Testis (tissue), 5 donors: ENCODE measurements at places on chromosomes 7 and 10. TPM values are rescaled to one million over a fixed set of nuclear protein-coding genes. Genes with fewer than 3 reads are reported as not detected.

RHOBTB1 gene
- polyA plus RNA-seq: 38.1 TPM

AMZ1 gene
- 3.2 TPM for polyA plus RNA-seq

FAM180A gene
- 1.5 TPM for polyA plus RNA-seq

TACR2 gene
- 0.91 TPM for polyA plus RNA-seq

NANOS1 gene
- polyA plus RNA-seq: 3.8 TPM

TNS3 gene
- polyA plus RNA-seq: 28.5 TPM

CYP2C9 gene
- not detected for polyA plus RNA-seq

WDFY4 gene
- polyA plus RNA-seq: 21.5 TPM

PRPF18 gene
- 20.6 TPM for polyA plus RNA-seq

TRUB1 gene
- 33.5 TPM for polyA plus RNA-seq

ARHGEF5 gene
- 5.0 TPM for polyA plus RNA-seq

MRLN gene
- 1.4 TPM for polyA plus RNA-seq

CFAP43 gene
- polyA plus RNA-seq: 60.7 TPM

CD36 gene
- polyA plus RNA-seq: 12.8 TPM

CNPY4 gene
- 22.2 TPM for polyA plus RNA-seq

DNA sequence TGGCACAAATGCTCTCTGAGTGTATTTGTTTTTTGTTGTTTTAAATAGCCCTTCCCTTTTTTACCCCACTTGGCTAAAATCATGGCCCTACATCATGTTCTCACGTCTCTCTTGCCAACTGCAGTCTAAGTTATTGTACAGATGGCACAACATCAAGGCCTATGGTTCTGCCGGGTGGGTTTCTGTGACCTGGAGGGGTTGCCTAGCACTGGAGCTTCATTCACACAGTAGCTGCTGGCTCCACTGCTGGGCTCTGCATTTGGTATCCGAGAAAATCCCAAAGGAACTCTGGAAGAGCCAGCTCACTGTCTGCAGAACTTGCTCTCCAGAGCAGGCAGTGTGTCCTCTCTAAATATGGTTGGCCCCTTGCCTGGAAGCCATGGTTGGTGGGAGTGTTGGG is 120.6 kb downstream of the LRRC4 start:
- H3K27me3 ChIP-seq: no peaks in the 10 kb centered on the region
- H3K36me3 ChIP-seq: no peaks in the 10 kb centered on the region
- no peak overlapping the region for H3K27ac ChIP-seq
- H3K4me3 ChIP-seq: no peak overlapping the region
- no peak for DNase-seq

DNA sequence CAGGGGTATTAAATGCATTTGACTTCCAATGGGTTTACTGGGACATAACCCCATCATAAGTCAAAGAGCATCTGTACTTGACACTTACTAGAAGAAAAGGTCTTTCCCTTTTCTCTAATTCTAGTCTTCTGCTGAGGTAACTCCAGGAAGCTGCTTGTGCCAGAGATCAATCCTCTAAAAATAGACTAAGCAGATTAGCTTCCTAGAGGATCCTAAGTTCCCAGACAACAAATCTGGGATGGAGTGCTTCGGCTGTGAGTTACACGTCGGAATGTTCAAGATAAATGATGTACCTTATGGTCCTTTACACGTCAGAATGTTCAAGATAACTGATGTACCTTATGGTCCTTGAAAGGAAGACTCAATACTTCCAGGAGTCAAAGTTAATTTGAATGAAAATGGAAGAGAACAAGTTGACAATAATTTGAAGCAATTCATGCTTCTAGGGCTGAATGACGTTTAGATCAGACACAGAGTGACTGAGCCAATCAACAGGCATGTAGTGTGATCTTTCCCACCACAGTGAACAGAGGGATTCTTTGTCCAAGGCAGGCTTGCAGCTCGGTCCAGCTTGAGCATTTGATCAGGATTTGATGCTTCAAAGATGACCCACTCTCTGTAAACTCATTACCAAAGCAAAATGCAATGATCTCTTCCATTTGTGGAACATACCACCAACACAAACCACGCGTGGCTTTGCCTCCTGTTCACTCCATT is 63.8 kb downstream of the SLC37A3 start:
- H3K36me3 ChIP-seq: no peaks in the 10 kb centered on the region
- no peak overlapping the region for H3K27ac ChIP-seq
- no peak overlapping the region for H3K4me3 ChIP-seq
- no peak for DNase-seq
- H3K4me1 ChIP-seq: no peaks in the 10 kb centered on the region
- no peaks in the 10 kb centered on the region for H3K27me3 ChIP-seq

GRCh38 chr10:10533437-10533836 is 484.2 kb upstream of the CELF2 start:
- no peaks in the 10 kb centered on the region for H3K4me1 ChIP-seq
- H3K27ac ChIP-seq: no peak overlapping the region
- DNase-seq: no peak
- no peaks in the 10 kb centered on the region for H3K36me3 ChIP-seq

DNA sequence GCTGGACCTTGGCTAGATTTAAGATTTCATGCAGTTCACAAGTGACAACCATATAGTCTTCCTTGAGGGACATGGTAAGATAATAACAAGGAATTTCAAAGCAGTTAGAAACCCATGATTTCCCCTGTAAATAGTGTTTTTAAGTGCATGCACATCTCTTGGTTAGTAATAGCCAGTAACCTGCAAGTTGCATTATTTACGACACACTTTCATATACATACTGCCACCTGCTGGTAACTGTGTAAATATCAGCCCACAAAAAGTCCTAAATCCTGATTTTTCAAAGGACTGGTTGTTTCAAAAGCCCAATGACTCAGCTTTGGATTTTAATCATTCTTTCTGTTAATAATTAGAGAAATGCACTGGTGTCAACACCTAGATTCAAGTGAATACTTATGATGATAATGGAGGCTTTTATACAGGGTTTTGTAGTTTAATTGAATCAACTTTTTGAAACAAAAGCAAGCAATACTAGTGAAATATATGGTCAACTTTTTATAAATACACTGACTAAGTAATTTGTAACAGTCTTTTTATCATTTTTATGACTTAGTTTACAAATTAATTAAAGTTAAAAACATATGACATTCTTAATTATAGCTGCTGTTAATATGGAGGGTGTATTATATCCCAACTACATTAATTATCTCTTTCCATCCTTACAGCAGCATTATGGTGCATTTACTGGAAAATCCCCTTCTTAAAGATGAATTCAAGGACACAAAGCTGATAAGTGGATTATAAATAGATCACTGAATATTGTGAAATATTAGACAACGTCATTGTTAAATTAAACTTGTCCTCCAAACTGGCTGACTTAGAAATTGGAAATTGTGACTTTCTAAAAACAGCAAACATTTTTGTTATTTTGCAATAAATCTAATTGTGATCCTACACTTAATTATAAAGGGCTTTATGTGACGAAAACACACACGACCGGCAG is 367.7 kb upstream of the SEMA3D start:
- peak; percentile 37 for DNase-seq
- H3K27ac ChIP-seq: no peak overlapping the region
- H3K4me3 ChIP-seq: no peak overlapping the region
- H3K4me1 ChIP-seq: no peaks in the 10 kb centered on the region
- H3K27me3 ChIP-seq: no peaks in the 10 kb centered on the region

DNA sequence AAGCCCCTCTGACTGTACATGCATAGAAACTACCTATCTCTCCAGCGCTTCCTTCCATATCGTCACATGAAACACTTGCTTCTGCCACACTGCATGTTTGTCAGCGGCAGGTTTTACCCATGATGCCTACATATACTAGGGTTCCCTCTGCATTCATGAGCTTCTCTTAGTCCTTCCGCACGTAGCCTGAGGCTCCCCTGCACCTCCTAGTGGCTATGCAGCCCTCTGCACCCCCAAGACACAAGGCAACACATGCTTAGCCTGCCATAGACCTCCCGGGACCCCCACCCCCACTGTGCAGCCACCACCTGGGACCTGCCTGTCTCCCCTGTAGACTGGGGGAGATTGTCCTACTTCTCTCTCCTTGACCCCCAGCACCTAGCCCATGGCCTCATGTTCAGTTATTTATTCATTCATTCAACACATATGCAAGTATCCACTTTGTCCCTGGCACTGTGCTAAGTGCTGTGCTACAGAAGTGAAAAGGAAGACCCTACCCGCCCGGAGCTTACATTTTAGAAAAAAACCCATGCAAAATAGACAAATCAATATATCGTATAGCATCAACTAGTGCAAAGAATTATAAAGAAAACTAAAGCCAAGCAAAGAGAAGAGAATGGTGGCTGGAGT is 23.5 kb downstream of the TMEM273 start:
- H3K27me3 ChIP-seq: no peaks in the 10 kb centered on the region
- no peak overlapping the region for H3K27ac ChIP-seq
- H3K4me1 ChIP-seq: no peaks in the 10 kb centered on the region
- no peak overlapping the region for H3K4me3 ChIP-seq
- DNase-seq: peak; percentile 63

- H3K4me1 ChIP-seq: peaks cover 4% of the 10 kb centered on the region
- H3K27ac ChIP-seq: no peak overlapping the region
- no peaks in the 10 kb centered on the region for H3K36me3 ChIP-seq
- H3K27me3 ChIP-seq: no peaks in the 10 kb centered on the region
These were observed 4.6 kb downstream of the POLM start for GRCh38 chr7:44077681-44078091.

- no peaks in the 10 kb centered on the region for H3K36me3 ChIP-seq
- peak overlapping the region; percentile 82 for H3K27ac ChIP-seq
- H3K27me3 ChIP-seq: no peaks in the 10 kb centered on the region
These were observed 559 bp upstream of the STEAP2 start for GRCh38 chr7:90210981-90211380.

- no peak overlapping the region for H3K27ac ChIP-seq
- H3K36me3 ChIP-seq: no peaks in the 10 kb centered on the region
- no peak overlapping the region for H3K4me3 ChIP-seq
- no peaks in the 10 kb centered on the region for H3K27me3 ChIP-seq
- DNase-seq: no peak
- no peaks in the 10 kb centered on the region for H3K4me1 ChIP-seq
These were observed 90.9 kb downstream of the MTERF1 start for GRCh38 chr7:91789558-91789957.

- no peak overlapping the region for H3K4me3 ChIP-seq
- no peaks in the 10 kb centered on the region for H3K27me3 ChIP-seq
- H3K27ac ChIP-seq: no peak overlapping the region
These were observed 16.5 kb downstream of the CFAP69 start for GRCh38 chr7:90261441-90261840.

GRCh38 chr7:12107841-12108254 is 103.2 kb upstream of the TMEM106B start:
- H3K36me3 ChIP-seq: no peaks in the 10 kb centered on the region
- no peaks in the 10 kb centered on the region for H3K4me1 ChIP-seq
- H3K27ac ChIP-seq: no peak overlapping the region
- no peaks in the 10 kb centered on the region for H3K27me3 ChIP-seq

- no peak overlapping the region for H3K4me3 ChIP-seq
- no peaks in the 10 kb centered on the region for H3K27me3 ChIP-seq
- H3K36me3 ChIP-seq: no peaks in the 10 kb centered on the region
- no peak overlapping the region for H3K27ac ChIP-seq
These were observed 63.1 kb upstream of the LRRTM3 start for GRCh38 chr10:66862687-66863258.

DNA sequence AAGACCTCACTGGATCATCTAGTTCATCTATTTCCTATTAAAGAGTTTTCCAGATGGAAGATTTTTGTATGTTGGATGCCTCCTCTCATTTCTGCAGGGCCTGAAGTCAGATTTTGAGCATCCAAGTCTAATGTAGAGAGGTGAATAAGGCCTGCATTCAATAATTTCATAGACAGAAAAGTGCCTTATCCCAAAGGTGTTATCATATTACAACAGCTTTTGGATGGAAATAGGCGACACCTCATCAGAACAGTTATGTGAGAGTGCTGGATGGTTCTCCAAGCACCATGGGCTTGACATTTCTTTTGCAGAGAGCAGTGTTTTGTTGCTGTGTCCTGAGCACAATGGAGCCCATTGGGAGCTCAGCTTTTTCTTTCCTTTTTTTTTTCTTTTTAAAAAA is 162.4 kb upstream of the MEOX2 start:
- no peaks in the 10 kb centered on the region for H3K27me3 ChIP-seq
- DNase-seq: no peak
- no peaks in the 10 kb centered on the region for H3K36me3 ChIP-seq
- no peak overlapping the region for H3K4me3 ChIP-seq

GRCh38 chr10:123912871-123913270 is 21.3 kb upstream of the CPXM2 start:
- no peak overlapping the region for H3K4me3 ChIP-seq
- no peaks in the 10 kb centered on the region for H3K36me3 ChIP-seq
- no peaks in the 10 kb centered on the region for H3K4me1 ChIP-seq
- no peak for DNase-seq
- H3K27me3 ChIP-seq: no peaks in the 10 kb centered on the region
- H3K27ac ChIP-seq: no peak overlapping the region

DNA sequence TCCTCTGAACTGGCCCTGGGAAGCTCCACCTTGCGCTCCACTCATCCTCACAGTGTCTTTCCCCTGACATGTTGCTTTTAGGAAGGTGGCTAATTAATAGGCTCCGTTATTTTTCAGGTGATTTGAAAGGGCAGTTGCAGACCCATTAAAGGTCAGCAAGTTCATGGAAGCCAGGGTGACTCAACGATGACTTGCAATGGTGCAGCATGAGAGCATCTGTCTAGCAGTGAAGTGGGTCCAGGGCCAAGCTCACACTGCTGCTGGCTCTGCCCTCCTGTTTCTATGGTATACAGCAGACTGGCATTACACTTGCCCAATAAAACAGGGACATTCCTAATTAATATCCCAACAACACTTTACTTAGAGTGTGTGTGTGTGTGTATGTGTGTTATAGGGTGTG is 68.8 kb upstream of the WDR11 start:
- H3K4me3 ChIP-seq: no peak overlapping the region
- DNase-seq: no peak
- H3K4me1 ChIP-seq: no peaks in the 10 kb centered on the region

GRCh38 chr7:44534501-44534900 is 6.6 kb downstream of the NPC1L1 start:
- H3K27ac ChIP-seq: no peak overlapping the region
- H3K36me3 ChIP-seq: no peaks in the 10 kb centered on the region
- H3K27me3 ChIP-seq: no peaks in the 10 kb centered on the region
- H3K4me3 ChIP-seq: no peak overlapping the region
- H3K4me1 ChIP-seq: no peaks in the 10 kb centered on the region
- no peak for DNase-seq
